ENCODE measurements at places on chromosomes 4 and X. TPM values are rescaled to one million over a fixed set of nuclear protein-coding genes. Genes with fewer than 3 reads are reported as not detected.

DNA sequence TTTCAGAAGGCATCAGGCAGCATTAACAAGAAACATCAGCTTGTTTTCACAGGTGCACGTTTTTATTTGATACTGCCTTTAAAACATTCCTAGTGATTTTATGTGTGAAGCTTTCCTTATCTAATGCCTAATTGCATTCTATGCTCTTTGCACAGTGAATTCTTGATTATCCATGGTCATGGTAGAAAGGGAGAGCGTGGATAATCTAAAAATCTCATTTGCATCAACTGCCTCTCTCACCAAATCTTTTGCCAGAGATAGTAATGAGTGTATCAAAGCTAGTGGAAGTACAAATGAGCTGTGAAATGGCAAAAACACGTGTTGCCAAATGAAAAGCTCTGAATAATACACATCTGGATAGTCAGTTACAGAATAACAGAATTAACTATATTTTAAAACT lies 170.5 kb downstream of the NAA11 start:
- no peak for DNase-seq

The PAGE5 gene
- not detected for polyA plus RNA-seq

GRCh38 chr4:130124066-130124465 lies 1028.1 kb downstream of the C4orf33 start:
- peak; percentile 35 for DNase-seq

- DNase-seq, result no peak
These were observed 1.4 kb upstream of the SLC34A2 start for GRCh38 chr4:25654031-25654970.

The SMARCA5 gene
- 25.9 TPM for polyA plus RNA-seq

DNA sequence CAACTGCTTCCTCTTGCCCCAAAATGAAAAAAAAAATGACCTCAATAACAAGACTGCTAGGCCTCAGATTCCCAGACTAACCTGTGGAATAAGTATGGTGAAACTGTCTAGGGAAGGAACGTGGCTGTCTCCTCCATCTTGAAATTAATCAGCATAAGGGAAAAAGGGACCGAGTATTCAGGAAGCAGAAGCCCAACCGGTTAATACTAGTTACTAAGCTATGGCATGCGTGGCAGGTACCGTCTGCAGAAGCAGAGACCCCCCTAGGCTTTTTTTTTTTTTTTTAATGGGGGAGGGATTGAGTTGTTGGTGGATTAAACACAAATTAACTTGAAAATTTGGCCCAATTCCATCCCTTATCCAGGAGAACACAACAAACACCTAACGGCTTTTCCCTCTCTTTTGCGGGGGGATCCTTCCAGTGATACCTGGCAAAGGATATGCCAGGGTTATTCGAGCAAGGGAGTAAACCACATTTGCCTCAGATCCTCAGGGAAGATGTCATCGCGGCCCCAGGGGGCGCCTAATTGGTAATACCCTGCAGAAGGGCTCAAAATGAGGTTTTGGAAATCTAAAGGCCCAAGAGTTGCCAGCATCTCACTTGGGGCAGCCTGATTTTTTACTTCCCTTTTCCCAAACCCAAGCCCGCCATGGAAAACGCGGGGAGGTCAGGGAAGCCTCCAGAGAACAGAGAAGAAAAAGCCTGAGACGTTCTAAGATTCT lies 893 bp downstream of the RLIM start:
- peak; percentile 41 for DNase-seq

All from kidney (tissue), 22 donors.